Dermis microvascular lymphatic vessel endothelial cell (primary cell): ENCODE measurements at places on chromosomes 1 and 21. TPM values are rescaled to one million over a fixed set of nuclear protein-coding genes. Genes with fewer than 3 reads are reported as not detected.

TFF2 gene
- total RNA-seq, result not detected in 2 replicates

DCAF6 gene
- 38.9 and 41.8 TPM in 2 replicates for total RNA-seq

CLDN14 gene
- 0.13 and 0.26 TPM in 2 replicates for total RNA-seq

PRELP gene
- total RNA-seq, result not detected in 2 replicates

H6PD gene
- total RNA-seq, result 14.0 and 31.2 TPM in 2 replicates

KLHDC9 gene
- total RNA-seq, result 0.76 and 1.7 TPM in 2 replicates

LEMD1 gene
- 0.26 TPM in 1 of 2 replicates, not detected in the other for total RNA-seq

DNA sequence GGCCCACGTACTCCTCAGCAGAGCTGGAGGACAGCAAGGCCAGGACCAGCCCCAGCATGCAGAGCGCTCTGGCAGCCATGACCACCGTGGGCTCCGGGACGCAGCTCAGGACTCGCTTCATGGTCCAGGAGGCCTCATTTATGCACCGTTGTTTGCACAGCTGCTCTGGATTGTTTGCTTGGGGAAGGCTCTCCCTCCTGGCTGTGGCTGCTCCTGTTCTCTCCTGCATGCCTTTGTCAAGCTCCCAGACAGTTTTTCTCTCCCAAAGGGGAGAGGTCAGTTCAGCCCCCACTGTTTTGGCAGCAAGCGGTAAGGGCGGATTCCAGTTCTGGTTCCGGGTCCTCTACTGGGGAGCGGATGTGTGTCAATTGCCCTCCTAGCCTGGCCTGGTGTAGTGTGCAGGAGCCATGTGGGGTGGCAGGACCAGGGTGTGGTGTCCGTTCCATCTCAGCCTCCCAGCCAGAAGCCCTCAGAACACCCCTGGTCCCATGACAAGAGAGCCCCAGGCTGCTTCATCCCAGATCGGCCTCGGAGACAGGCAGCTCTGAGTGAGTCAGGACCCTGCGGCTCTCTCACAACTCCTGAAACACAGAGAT, at the start of gene TFF3:
Gene TFF3, minus strand, starts transcription at position 114 of the 596 bp plus-strand sequence. Its CDS starts 35 bp downstream, at position 79.
- DNase-seq, result peak; percentile 93

DNA sequence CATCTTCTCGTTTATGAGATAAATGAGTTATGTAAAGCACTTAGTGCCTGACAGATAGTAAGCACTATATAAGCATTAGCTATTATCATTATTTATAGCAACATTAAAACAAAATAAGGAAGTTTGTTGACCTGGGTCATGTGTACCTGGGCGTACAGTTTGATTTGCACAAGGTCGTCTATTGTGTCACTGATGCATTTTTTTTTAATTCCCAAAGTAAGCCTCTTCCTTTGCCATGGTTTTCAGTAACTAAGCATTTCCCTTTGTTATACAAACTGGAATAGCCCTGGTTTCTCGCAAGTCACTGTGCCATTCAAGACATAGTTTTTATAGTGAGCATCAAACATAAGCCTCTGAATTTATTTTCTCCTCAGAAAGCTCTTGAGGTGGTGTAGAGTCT, 72.2 kb downstream of the CACHD1 start:
- DNase-seq, result no peak

GRCh38 chr1:112935461-112936111, 20.4 kb downstream of the SLC16A1 start:
- DNase-seq, result no peak

DNA sequence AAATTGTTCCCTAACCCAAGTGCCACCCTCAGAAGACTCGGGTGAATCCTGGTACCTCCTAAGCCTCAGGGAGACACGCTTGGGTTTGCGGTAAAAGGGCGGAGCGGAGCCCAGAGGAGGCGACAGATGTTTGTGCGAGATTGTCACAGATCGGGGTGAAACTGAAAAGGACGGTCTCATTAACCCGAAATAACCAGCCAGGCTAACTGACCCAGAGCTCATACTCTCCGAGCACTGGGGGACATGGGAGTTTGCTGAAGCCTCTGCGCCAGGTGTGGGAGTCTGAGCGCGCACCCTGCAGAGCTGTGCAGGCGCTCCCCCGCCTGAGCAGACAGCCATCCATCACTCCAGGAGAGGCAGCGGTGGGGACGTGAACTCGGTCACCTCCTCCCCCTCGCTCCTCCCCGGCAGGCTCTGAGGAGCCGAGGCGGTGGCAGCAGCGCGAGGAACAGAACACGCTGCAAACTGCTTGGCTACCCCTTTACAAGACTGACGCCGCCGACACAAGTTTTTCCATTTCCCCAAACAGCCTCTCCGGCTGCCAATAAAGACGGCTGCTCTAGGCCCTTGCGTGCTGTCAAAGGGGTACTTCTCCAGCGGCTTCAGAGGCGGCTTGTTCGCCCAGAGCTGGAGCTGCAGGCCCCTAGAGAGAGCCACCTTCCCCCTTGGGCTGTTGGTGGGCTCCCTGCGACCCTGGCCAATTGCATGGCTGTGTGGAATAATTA, 43.5 kb downstream of the RRAGC start:
- no peak for DNase-seq

- DNase-seq, result no peak
Measured at GRCh38 chr1:183609313-183609712, 19.1 kb upstream of the NCF2 start.

DNA sequence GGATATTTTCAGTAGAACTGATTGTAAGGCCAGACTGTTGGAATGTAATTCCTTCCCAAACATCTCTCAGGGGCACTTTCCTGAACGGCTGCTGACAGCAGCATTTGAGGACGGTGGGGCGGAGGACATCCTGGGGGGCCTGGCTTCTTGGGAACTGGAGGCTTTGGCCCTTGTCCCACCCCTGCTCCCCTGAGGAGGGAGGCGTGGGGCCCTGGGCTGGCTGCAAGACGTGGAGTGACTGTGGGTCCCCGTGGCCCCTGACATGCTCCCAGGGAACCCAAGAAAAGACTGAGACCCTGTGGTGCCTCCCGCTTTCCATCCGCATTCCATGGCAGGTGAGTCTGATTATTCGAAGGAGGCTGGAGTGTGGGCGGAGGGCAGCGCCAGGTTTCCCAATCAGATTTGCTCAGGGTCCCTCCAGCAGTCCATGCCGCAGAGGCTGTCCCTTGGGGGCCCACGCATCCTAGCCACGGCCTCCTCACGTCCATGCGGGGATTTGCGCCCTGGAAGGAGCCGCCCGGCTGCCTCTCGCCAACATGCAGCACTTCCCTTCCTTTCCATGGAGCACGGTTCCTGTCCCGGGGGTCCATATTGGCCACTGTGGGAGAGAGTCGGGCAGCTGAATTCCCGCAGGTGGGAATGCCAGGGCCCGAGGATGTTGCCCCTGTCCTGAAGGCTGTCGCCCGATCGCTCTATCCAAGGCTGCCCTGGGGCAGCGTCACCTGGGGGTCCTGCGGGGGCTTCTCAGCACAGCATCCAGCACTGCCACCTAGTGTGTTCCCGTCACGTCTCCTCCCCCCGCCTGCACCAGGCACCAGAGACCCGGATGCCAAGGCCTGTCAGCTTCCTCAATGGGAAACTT, 69.0 kb downstream of the FAAP20 start:
- DNase-seq, result no peak

DNA sequence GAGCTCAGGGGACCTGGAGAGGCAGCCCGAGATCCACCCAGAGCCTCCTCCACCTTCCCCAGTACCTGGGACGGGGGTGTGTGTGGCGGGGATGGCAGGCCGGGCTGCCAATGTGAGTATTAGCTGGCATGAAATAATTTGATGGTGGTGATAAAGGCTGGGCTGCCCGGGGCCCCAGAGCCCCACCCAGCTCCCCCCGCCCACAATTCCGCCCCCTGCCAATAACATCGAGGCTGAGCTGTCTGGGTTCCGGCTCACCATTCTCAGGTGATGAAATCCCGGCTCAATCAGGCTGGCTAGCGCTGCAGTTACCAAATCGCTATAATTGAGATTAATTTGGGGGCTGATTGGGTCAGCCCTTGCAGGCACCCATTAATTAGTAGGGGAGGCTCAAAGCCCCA, 103.8 kb upstream of the CASZ1 start:
- no peak for DNase-seq

DNA sequence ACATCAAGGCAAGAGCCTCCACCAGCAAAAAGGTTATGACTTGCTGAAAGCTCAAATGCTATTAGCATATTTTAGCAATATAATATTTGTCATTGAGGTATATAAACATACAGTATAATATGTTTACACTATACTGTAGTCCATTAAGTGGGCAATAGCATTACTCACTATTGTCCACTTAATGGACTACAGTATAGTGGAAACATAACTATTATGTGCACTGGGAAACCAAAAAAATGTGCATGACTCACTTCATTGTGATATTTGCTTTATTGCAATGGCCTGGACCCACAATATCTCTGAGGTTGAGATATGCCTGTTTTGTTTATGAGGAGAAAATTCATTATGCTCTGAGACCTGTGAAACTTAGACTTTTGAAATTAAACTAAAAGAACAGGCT, 300.0 kb downstream of the BARHL2 start:
- no peak for DNase-seq

GRCh38 chr1:81392526-81393226, 408.1 kb upstream of the ADGRL2 start:
- DNase-seq, result no peak

GRCh38 chr1:46532095-46532494, 19.4 kb downstream of the KNCN start:
- no peak for DNase-seq

GRCh38 chr1:83794384-83794783, 204.5 kb downstream of the TTLL7 start:
- DNase-seq, result no peak

- DNase-seq, result no peak
Measured at GRCh38 chr1:167584581-167584980, 31.0 kb upstream of the CREG1 start.

GRCh38 chr1:162284206-162284955, 92.3 kb downstream of the SPATA46 start:
- DNase-seq, result no peak

DNA sequence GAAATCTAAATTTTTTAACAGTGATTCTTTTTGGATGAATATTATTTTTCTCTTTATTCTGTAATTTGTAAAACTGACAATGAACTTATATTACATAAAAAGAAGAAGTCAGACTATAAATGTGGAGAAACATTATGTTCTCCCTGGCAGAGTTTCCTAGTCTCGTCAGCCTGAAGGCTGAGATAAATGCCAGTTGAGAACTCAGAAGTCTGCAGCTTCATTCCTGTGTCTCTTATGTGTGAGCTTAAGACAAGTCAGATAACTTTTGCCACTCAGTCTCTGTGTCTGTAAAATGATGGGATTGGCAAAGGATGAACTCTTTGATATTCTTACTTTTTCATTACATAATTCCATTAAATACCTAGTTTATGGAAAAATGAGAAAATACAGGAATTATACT, 568.8 kb upstream of the ZRANB2 start:
- DNase-seq, result no peak

DNA sequence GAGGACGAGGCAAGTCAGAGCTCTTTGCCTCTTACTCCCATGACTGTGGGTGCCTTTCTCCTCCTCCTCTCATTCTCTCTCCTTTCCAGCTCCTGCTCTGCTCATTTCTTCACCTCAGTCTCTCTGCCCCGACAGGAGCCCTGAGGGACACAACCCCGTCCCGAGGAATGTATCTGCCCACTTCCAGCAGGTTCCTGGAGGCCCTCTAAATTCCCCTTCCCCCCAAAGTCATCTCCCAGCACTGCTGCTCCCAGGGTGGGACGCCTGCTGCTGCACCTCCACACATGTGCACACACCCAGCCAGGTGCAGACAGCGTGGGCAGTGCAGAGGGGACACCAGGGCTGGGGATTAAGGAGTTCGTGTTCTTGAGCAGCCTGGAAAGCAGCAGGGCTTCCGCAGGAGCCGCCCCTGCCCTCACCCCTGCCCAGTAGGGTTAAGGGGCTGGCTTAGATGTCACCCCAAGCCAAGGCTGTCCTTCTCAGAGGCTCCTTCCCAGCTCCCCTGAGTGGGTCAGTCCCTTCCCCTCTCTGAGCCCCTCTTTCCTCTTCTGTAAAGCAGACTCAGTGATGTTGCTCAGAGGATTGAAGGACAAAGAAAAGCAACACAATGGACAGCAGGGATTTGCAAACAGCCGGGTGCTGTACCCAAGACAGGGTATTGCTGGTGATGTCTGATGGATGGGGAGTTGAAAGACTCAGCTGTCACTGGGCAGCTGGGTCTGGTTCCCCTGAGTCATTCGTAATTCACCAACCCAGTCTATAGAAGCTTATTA, 346.0 kb downstream of the MATN1 start:
- no peak for DNase-seq

DNA sequence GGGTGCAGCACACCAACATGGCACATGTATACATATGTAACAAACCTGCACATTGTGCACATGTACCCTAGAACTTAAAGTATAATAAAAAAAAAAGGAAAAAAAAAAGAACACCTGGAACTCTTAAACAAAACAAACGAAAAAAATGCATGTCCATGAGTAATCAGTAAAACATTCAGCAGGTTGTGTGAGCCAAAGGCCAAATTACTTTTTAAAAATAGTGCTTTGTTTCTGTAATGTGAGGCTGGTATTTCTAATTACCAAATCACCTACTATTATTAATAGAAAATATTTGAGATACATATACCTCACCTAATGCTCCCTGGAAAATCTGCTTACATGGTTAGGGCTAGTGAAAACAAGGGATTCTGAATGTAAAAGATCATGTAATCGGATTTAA, 294.4 kb upstream of the NR5A2 start:
- DNase-seq, result peak; percentile 10

GRCh38 chr1:209617047-209617673, 33.6 kb downstream of the CAMK1G start:
- DNase-seq, result no peak

DNA sequence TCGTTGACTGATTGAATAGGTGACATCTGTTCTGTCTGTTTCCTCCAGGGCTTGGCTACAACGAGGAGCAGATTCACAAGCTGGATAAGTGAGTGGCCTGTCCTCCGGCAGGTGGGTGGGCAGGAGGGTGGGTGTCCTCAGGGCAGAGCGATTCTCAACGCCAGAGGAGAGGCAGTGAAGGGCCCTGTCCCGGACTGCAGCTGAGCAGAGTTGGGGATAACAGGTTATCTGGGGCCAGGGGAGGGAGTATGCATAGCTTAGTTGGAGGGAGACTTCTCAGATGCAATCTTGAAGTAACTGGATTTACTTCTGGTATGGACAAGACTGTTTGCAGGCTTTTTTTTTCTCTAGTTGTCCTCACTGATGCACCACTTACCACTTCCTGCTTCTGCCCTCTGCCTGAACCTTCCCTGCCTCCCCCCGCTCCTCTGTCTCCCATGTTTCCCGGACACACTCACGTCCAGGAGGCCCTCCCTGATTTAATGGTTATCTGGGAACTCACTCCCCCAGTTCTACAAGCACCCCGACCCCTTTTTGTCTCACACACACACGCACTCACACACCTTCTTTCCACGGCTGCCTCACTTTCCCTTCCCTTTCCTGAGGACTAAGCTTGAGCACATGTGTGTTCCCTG, 16.4 kb upstream of the RASSF5 start:
- DNase-seq, result no peak

- DNase-seq, result no peak
Measured at GRCh38 chr1:1612104-1612400, 3.2 kb upstream of the MIB2 start.

DNA sequence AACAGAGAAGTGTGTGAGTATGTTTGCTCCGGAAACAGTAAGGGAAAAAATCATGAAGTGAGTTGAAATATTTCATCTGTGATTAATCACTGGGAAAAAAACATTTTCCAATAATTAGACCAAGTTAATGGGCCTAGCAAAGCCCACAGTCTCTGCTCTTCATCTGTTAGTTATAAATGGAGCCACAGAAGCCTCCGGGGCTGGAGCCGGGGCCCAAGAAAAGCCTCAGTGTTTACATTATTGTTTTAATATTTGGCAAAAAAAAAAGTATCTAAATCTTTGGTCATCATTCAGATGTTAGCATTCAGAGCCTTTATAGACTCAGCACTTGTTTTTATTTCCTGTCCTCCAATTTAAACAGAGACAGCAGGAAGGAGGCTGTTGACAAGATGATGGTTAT, 115.0 kb downstream of the UBE2U start:
- no peak for DNase-seq
